ENCODE measurements at places on chromosomes 4 and X.

DNA sequence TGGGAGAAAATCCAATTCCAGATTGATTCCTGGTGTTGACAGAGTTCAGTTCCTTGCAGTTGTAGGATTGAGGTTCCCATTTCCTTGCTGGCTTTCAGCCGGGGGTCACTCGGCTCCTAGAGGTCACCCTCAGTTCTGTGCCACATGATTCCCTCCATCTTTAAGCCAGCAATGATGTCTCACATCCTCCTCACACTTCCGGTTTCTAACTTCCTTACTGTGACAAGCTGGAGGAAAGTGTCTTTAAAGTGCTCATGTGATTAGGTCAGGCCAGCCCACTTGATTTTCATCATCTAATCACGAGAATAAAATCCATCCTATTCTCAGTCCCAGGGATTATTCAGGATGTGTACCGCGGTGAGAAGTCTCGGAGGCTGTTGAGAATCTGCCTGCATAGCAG, 19.4 kb upstream of the SMIM31 start:
- DNase-seq, result no peak

DNA sequence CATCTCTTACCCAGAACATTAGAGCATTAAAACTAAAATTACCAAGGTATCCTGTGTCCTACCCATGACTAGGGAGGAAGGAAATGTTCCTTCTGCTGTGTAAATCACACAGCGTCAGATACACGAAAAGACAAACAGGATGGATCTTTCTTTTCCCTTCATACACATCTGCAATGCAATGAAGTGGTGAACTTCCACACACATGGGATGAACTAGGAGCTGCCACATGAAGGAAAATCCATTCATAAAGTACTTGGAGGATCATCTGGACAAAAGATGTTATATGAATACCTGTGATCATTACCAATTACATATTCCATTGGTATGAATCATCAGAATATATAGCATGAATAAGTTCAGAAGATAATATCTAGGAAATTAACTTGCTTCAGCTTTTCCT, 46.2 kb downstream of the LDB2 start:
- DNase-seq, result no peak

- DNase-seq, result no peak
Measured at GRCh38 chrX:114591121-114591520, 7.2 kb downstream of the HTR2C start.

- no peak for DNase-seq
Measured at GRCh38 chr4:119034276-119035008, 101.2 kb upstream of the MYOZ2 start.
